AG04450 (cell line): ENCODE measurements at places on chromosomes 13 and 19. TPM values are rescaled to one million over a fixed set of nuclear protein-coding genes. Genes with fewer than 3 reads are reported as not detected.

DNA sequence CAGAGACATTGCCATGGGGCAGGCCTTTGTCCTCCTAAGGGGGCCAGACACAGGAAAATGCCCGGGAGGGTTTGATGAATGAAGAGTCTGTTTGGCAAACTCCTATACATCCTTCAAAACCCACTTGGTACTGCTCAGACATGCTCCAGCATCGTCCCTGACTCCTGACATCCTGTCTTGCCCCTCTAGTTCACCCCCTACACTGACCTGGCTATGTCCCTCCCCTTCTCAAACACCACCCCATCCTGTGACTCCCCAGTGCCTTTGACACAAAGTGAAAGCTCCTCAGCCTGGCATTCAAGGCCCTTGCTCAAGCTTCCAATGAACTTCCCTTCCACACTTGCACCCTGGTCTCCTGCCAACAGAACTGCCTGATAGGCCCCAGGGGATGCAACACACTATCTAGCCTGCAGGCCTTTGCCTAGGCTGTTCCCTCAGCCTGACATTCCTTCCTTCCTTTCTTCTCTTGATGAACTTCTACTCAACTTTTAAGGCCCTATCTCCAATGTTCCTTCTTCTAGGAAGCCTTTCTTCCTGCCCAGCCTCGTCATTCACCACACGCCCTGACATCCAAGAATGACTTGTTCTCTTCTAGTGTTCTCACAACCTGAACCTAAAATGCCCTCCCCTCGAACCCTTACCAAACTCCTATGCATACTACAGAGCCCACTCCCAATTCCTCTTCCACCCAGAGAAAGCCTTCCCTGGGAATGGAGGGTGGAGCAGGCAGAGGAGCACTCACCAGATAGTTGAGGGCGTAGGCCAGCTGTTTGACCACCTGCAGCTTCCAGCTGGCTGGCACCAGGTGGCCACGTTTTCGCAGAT, 12.4 kb downstream of the JAK3 start:
- DNase-seq = no peak

DNA sequence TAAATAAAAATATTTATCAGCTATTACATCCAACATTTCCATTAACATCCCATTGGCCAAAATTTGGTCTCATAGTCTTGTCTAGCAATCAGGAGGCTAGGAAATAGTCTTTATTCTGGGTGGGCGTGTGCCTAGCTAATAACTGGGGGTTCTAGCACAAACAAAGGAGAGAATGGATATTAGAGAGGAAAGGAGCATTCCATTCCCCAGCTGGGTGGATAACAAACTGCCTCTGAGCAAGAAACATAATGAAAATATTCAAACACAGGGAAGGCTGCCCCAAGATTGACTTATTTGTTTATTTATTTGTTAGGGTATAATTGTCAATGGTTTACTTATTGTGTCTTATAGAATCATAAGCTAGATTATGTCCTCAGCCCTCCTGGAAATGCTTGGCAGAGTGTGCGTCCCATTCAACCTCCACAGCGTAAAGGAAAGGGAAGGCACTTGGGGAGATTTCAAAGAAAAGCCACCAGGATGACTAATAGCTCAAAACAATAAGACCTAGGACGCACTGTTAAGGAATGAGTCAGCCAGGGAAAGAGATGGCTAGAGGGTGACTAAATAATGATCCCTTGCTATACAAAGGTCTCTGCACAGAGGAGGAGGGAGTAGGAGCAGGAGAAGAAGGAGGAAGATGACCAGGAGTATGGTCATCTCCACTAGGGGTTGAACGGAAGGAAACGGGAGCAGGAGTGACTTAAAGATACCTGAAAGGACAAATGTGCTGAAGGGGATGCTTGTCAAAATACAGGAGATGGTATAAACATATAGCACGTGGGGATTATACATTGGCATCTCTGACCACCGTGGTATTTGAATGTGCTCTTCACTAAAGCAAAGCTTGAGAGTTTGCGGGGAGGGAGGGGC, 23.5 kb upstream of the USP12 start:
- DNase-seq = no peak

- DNase-seq = no peak
Measured at GRCh38 chr19:6721773-6722172, 1.3 kb upstream of the C3 start.

The PLIN4 gene
- polyA plus RNA-seq = 0.07 and 0.11 TPM in 2 replicates

The OR7D2 gene
- not detected in 2 replicates for polyA plus RNA-seq

The POSTN gene
- 241 and 359 TPM in 2 replicates for polyA plus RNA-seq

DNA sequence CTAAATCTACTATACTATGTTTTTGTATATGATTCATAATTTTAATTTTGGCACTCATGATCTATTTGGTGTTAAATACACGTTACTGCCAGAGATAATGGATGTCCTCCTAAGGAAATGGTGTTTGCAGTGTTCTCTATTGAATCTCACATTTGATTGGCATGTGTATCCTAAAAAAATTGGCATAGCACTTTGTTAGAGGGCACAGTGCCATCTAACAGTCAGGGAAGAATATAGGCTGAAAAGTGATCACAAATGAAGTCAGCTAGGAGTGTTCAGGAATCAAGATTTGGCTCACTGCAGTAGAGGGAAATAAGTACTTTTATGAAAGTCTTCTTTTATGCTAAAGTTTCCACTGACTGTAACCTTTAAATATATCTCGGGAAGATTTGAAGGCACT, 624.6 kb downstream of the GPC6 start:
- DNase-seq = no peak

DNA sequence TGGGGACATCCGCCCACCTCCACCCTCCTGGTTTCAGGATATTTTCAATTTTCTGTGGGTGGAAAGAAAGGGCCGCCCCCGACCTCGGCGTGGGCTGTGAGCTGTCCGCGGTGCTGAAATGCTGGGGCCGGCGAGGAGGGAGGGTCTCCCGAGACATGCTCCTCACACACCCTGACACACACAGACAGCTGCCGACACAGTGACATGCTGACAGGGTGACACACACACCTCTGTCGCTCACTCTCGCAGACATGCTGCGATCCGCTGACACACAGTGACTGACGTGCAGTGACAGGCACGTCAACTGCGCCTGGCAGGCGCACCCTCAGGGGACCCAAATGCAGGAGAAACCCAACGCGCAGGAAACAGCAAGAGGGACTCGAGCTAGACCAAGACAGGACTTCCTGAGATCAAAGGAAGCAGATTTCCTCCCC, 25.1 kb upstream of the MEIS3 start:
- no peak for DNase-seq

The PROSER1 gene
- polyA plus RNA-seq = 16.7 and 19.4 TPM in 2 replicates

The CD33 gene
- polyA plus RNA-seq = not detected in 2 replicates

The DPP9 gene
- polyA plus RNA-seq = 5.6 and 9.0 TPM in 2 replicates
